ELR (cell line): ENCODE measurements at places on chromosomes 3 and 15.
A peak's percentile ranks its signal among the peaks of the same experiment; 100 is the strongest.

DNA sequence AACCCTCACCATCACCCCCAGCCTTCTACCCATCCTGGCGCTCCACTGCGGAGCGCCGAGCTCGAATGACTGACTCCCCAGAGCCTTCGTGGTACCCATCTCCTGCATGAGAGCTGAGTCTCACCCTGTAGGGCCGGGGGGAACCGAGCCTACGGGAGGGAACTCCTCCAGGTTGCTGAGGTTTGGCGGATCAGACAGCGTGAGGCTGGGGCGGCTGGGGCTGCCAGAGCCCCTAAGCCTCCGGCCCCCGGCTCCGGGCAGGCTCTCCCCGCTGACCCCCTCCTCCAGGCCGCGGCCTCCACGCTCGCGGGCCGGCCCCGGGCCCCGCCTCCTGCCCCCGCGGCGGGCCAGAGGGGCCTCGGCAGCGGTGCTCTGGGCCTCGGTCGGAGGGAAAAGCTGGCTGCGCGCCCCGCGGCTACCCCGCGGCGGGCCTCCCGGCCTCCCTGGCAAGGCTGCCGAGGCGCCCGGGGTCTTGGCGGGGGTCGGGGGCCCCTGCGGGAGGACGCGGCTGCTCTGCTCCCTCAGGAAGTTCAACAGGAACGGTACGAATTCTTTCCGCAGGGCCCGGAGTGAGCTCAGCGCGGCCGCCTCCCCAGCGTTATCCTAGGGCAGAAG is 643 bp downstream of the CDAN1 start:
- peak; percentile 33 for DNase-seq

DNA sequence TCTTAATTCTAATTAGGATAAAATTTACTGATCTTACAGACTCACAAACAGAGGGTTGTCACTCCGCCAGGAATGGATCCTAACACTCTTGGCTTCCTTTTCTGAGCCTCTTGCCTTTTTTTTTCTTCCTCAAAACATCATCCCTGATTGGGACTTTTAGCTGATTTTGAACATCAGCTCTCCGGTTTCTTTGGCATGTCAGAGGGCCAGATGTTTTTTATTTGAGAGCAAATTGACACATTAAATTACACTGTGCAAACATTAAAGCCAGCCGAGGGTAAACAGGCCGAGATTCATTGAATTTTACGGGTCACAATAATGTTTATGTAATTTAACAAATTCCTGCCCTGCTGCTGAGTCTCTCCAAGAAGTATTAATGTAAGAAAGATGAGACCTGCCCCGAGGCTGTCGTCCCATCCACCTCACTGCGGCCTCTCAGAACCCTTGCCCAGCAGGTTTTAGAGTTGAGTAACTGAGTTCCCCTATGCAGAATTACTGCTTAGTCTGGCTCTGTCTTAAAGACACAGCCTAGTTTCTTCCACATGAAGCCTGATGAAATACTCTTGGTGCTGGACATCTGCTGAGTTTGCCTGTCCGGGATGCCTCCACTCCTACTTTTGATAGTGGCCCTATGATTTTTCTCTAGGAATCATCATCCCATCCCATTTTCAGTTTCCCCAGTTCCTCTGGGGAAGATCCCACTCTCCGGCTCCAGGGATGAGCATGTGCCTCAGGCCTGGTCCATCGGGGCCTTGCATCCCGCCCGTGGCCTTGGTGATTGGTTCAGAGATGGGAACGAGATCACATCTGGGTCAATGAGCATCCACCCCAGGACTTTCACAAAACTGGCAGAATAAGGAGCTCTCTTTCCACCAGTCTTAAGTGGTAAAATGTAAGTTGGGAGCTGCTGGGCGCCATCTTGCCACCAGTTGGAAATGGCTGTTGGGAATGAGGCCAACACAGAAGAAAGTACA is 226.6 kb upstream of the TLE3 start:
- peak; percentile 51 for DNase-seq

DNA sequence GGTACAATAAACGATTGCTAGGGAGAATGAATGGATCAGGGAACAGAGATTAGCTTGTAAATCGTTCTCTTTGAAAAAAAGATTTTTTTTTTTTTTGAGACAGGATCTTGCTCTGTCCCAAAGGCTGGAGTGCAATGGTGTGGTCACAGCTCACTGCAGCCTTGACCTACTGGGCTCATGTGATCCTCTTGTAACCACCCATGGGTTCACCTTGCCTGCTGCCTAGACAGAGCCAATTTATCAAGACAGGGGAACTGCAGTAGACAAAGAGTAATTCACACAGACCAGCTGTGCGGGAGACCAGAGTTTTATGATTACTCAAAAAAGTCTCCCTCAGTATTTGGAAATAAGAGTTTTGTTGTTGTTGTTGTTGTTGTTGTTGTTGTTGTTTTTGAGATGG is 39.6 kb downstream of the METTL6 start:
- DNase-seq, result no peak

DNA sequence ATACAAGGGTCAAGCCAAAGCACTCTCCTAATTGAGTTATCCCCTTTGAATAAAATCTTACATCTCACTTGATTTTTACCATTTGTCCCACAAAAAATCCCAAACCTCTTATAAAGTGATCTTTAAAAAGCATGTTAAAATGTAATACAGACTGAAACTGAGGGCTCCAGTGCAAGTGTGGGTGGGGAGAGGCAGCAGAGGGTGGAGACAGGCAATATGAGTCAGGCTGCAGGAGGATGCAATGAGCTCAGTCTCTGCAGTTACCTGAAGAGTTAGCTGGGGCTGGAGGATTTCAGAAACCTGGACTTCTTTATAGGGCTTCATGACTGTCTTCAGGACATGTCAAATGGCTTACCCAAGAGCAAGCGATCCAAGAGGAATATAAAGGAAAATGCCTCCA is 14.2 kb upstream of the COLQ start:
- DNase-seq, result peak; percentile 15

- DNase-seq, result peak; percentile 89
Observed at GRCh38 chr15:68930268-68931022, at the start of gene SPESP1. TSS of gene SPESP1 (plus strand) at chr15:68930525. CDS start at chr15:68930654, 129 bp downstream.

DNA sequence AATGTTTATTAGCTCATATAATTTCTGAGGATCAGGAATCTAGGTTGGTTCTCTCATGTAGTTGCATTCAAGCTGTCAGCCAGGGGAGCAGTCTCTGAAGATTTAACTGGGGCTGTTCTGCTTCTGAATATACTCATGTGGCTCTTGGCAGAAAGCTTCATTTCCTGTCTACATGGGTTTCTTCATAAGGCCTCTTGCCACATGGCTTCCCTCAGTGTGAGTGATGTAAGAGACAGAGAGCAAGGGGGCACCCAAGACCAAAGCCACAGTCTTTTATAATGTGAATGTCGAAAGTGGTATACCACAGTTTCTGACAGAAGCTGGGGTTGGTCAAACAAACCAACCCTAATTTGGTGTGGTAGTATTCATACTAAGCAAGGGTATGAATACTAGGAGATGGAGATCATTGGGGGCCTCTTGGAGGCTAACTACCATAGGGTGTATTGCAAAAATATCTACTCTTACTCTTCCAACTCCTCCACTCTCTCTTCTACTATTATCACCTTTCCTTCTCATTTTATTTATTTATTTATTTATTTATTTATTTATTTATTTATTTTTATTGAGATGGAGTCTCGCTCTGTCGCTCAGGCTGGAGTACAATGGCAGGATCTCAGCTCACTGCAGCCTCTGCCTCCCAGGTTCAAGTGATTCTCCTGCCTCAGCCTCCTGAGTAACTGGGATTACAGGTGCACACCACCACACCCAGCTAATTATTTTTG is 123.8 kb downstream of the B3GALNT1 start:
- DNase-seq, result no peak

- no peak for DNase-seq
Observed at GRCh38 chr3:170660139-170660538, 74.3 kb upstream of the SLC7A14 start.

DNA sequence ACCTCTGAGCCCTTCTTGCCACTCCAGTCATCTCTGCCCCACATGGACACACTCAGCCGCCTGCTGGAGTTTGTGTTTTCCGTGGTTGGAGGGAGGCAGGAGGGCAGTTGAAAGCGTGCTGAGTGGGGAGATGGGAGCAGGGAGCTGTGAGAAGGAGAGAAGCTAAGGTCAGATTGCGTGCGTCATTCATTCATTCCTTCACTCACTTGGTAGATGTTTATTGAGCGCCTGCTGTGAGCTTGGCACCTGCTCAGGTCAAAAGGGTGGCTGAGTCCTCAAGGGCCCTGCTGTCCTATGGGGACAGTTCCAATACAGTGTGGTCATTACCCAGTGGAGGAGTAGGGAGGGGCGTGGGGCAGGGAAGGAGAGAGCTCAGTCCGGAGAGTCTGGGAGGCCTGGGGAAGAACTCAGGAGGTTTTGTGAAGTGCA is 23.5 kb downstream of the LIMD1 start:
- no peak for DNase-seq
